ENCODE measurements at places on chromosomes 6 and 20. TPM values are rescaled to one million over a fixed set of nuclear protein-coding genes. Genes with fewer than 3 reads are reported as not detected.

Gene SLC22A1
- polyA plus RNA-seq, result not detected

Gene HLA-DRB1
- 238 TPM for polyA plus RNA-seq

GRCh38 chr6:22251348-22251747, 45.5 kb downstream of the PRL start:
- no peak for DNase-seq

- no peak for DNase-seq
Measured at GRCh38 chr20:44407402-44408184, 52.1 kb downstream of the HNF4A start.

- no peak for DNase-seq
Measured at GRCh38 chr6:20447581-20448132, 46.0 kb downstream of the E2F3 start.

Data from CD4-positive, CD25-positive, alpha-beta regulatory T cell (primary cell).